ENCODE measurements at places on chromosomes 13 and 19.

DNA sequence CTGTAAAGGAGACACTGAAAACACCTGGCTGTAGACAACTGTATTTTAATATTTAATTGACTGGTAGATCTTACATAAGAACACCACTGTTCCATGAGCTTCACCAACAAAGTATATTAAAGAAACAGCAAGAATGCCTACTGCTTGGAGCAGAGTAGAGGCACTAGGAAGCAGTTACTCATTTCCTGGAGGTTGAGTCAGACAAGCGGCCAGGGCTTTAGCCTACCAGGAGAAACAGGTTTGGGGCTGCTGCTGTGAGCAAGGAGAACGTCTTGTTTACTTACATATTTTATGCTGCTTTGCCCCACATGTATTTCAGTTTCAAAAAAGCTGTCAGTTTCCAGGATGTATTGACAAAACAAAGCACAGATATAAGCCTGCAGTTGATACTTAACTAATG is 33.4 kb downstream of the ALG5 start:
- no peak for DNase-seq

DNA sequence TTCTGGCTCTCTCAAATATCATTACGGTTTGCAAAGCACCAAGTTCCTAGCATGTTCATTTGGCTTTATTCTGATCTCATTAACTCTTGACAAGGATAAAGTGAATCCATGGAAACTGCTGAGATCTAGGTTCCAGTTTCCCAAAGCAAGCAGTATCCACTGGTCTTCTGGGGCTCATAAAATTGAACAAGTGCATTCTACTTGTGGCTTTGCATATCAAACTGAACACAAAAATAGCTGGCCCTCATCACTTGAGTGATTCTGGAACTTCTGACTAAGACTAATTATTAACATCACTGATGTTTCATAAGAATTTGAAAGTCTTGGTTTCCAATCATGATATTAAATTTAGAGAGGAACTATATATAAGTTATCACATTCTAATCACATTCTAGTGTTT is 6.3 kb upstream of the KCTD12 start:
- no peak for DNase-seq

DNA sequence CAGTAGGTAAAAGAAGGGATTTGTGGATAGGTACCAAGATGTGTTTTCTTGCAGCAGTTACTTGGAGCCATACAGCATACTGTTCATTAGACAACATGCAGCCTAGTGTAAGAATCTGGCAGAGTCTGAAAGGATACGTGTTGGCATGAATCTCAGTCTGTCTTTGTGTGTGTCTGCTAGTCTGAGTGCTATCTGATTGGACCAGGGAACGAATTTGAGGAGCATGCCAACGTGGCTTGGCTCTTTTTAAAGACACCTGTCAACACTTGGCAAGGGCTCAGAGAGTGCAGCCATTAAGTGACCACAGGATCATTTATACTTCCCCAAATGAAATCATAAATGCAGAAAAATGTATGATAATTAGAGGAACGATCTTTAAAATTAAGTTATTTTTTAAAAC is 27.6 kb upstream of the ATXN8OS start:
- no peak for DNase-seq

- DNase-seq: no peak
Observed at GRCh38 chr19:32828643-32829344, 40.8 kb downstream of the SLC7A9 start.

GRCh38 chr19:4633140-4633967 is 6.0 kb upstream of the TNFAIP8L1 start:
- no peak for DNase-seq

DNA sequence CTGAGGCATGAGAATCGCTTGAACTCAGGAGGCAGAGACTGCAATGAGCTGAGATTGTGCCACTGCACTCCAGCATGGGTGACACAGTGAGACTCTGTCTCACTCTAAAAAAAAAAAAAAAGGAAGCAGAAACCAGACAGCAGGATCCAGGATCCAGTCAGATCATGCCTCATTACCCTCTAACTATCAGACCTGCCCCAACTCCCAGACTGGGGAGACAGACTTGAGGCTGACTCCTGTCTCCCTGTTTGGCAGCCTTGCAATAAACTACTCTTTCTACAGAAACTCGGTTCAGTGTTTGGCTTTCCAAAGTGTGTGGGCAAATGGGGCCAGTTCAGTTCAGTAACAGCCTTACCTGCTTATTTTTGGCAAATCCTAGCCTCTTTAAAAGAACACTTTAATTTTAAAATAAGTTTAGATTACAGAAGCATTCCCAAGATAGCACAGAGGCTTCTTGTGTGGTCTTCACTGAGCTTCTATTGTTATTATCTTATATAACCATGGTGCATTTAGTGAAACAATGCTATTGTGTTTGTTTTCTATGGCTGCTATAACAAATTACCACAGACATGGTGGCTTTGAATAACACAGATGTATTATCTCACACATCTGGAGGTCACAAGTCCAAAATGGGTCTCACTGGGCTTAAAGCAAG is 18.5 kb downstream of the RASL11A start:
- no peak for DNase-seq

- no peak for DNase-seq
Observed at GRCh38 chr13:44464471-44464870, 90.8 kb downstream of the SERP2 start.

DNA sequence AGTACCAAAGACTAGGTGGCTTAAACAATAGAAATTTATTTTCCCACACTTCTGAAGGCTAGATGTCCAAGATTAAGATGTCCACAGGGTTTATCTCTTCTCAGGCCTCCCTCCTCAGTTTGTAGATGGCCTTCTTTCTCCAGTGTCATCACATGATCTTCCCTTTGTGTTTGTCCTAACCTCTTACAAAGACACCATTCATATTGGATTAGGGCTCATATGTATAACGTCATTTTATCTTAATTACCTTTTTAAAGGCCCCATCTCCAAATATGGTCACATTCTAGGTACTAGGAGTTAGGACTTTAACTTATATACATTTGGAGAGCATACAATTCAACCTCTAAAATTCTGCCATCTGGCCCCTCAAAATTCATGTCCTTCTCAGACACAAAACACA is 34.3 kb downstream of the N4BP2L2 start:
- no peak for DNase-seq

GRCh38 chr19:33449799-33450198 is 71.8 kb downstream of the PEPD start:
- no peak for DNase-seq

DNA sequence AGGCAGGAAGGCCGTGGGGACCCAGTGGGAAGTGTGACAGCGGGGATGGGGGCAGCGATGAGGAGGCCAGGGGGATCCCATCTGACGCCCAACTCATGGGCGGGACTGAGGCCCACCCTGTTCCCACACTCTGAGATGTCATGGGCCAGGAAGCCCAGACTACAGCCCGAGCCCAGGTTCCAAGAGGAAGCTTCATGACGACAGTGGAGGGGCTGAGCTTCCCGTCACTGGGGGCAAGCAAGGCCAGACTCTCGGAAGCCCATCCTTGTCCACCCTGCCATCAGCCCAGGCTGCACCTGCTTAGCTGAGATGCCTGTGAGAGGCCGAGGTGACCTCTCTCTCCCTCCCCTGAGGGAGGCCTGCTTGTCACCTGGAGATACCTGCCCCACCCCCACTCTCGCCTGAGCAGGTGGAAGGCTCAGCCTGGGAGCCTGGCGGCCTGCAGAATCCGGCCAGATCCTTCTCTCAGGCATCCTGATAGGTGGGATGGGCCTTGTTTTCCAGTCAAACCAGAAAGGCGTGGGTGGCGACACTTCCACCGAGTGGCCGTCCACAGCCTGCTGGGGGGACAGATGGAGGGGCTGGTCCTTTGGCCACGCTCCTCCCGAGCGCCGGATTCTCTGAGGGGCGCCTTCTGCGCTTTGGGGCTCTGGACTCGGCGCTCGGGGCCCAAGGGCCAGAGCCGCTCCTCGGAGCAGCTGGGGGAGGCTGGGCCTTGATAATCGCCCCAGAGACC is 4.8 kb downstream of the ZBTB7A start:
- DNase-seq: no peak
